AG04450 (cell line): ENCODE measurements at places on chromosomes 7 and 10. TPM values are rescaled to one million over a fixed set of nuclear protein-coding genes. Genes with fewer than 3 reads are reported as not detected.

GRCh38 chr7:85000735-85001350 lies 186.0 kb downstream of the SEMA3D start:
- DNase-seq: no peak

- DNase-seq: no peak
Observed at GRCh38 chr7:34064519-34065158, 159.3 kb downstream of the BMPER start.

DNA sequence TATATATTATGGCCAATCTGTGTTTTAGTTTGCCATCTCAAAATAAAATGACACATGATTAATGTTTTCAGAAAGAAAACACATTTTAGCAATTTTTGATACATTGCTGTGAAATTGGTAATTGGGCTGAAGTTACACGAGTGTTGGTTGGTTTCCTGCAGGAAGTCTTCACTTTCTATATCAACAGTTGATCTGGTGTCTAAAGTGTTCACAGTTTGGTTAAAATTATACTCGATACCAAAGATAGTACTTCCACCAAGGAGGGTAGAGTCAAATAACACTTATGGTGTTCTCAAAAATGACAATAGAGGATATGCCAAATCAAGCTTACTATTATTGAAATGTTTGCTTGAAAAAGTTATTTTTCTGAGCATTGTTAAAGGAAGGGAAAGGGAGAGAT lies 120.3 kb upstream of the GLCCI1 start:
- no peak for DNase-seq

The ALOX5 gene
- polyA plus RNA-seq: not detected in 2 replicates

The CNPY4 gene
- polyA plus RNA-seq: 26.3 and 29.7 TPM in 2 replicates

The SRRM3 gene
- 1.5 and 2.0 TPM in 2 replicates for polyA plus RNA-seq

GRCh38 chr7:19574131-19574530 lies 134.7 kb downstream of the POLR1F start:
- DNase-seq: no peak

GRCh38 chr7:7395785-7396184 lies 139.9 kb downstream of the COL28A1 start:
- no peak for DNase-seq

GRCh38 chr10:77640167-77640566 lies 2.6 kb upstream of the KCNMA1 start:
- DNase-seq: no peak

DNA sequence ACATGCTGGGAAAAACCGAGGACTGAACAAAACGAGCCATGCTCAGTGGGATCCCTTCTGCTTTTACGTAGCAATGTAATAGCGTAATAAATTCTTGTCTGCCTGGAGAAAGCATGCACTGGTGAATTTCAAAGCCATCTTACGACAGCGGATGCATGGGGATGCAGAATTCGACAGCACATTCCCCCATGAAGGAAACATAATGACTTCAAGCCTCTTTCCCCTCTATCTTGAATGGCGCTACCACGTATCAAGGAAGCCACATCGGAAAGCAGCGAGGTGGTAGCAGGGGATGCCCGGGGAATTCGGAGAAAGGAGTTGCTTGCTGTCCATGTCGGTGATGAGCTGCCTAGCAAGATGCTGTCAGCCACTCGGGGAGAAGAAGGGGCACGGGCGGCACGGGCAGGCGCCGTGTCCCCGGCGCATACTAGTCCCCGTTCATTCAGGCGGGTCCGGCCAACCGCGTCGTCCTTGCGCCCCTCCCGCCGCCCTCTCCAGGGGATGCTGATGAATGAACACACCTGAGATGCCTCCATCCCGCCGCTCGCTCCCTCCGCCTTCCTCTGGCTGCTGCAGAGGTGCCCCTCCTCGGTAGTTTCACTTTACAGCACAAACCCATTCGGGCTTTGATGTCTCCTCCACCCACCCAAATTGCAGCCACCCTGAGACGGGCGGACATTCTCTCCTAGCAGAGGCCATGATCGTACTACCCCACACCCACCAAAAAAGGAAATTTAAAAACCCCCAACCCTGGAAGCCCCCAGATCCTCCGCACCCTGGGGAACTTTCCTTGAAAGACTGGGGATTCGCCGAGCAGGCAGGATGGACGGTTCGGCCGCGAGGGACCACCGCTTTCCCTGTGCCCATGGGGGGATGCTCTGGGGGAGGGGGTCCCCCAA lies 644 bp downstream of the SORBS1 start:
- no peak for DNase-seq

- no peak for DNase-seq
Observed at GRCh38 chr7:47587976-47588375, 6.1 kb upstream of the TNS3 start.

DNA sequence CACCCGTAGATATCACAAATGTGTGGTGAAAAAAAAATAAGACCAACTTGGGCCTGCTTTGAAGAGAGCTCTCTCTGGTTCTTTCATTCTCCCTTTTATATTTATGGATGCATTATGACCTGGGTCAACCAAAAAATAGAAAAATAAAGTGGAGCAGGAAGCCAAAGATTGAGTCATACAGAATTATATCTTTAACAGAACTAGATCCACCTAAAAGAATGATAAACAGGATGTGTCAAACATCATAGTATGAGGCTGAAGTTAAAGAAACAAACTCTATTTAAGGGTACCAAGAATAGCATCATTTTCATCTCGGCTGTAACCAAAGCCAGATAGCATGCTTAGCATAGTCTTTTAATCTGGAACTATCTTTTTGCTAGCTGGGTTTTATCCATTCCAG lies 28.8 kb upstream of the NMT2 start:
- no peak for DNase-seq

The DPYSL4 gene
- polyA plus RNA-seq: 9.0 and 12.7 TPM in 2 replicates

The MRC1 gene
- polyA plus RNA-seq: not detected in 2 replicates

GRCh38 chr7:28879105-28879504 lies 79.0 kb downstream of the TRIL start:
- no peak for DNase-seq

The PNLIPRP3 gene
- polyA plus RNA-seq: not detected in 2 replicates

The SPDYE2 gene
- not detected in 2 replicates for polyA plus RNA-seq

DNA sequence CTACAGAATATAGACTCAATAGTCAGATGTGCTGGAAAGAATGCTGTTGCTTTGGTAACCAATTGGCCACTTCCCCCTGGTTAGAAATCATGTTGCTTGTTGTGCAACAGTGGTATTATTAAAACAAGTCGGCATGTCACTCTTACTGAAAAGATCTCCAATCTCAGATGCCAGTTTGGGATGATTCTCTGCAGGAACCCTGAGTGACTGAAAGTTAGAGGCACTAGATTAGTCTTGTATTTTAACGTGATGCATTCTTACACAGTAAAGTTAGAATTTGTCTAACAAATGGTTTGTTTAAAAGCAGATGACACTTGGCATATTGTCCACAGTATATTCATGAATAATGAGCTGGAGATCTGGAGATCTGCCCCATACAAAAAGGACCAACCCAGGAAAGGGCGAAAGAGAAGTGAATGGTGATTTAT lies 287.6 kb downstream of the TWIST1 start:
- DNase-seq: no peak

DNA sequence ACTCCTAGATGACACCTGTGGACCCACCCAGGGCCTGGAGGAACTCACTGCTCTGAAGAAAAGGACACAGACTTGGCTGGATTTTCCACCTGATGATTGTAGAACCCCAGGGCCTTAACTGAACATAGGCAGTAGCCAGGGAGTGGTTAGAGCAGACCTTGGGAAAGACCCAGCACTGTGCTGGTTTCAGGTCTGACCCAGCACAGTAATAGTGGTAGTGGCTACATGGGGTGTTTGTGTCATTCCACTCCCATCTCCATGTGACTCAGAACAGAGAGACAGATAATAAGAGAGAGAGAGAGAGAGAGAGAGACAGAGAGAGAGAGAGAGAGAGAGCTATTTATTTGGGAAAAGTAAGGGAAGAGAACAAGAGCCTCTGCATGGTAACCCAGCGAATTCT lies 239.1 kb upstream of the MEOX2 start:
- no peak for DNase-seq

The CFAP58 gene
- polyA plus RNA-seq: 0.35 and 0.51 TPM in 2 replicates

DNA sequence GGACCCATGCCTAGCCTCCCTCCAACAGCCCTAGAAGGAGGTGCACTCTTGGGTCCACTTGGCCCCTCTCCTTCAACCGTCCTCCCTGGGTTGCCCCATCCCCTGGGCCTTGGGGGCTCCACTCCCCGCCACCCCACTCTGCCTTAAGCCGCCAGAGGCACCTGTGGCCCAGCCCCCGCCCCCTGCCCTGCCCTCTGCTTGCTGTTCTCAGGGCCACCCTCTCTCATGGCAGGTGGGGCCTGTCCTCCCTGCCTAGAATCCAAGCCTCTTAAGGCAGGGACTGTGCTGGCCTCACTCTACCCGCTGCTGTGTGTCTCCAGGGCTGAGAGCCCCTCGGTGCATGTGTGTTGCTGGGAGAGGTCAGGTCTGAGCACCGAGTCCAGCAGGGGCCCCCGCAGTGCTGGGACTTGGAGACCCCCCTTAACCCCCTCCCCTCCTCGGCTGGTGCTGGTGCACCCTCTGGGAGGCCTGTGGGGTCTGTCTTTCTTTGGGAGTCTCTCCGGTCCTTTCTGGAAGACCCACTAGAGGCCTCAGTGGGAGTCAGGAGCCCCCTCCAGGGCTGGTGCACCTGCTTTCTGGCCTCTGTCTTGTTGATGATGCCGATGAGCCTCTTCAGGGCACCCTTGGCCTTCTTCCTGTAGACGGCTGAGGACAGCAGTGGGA lies 43.8 kb downstream of the CFAP46 start:
- DNase-seq: no peak

The HOXA4 gene
- 5.4 and 5.8 TPM in 2 replicates for polyA plus RNA-seq

DNA sequence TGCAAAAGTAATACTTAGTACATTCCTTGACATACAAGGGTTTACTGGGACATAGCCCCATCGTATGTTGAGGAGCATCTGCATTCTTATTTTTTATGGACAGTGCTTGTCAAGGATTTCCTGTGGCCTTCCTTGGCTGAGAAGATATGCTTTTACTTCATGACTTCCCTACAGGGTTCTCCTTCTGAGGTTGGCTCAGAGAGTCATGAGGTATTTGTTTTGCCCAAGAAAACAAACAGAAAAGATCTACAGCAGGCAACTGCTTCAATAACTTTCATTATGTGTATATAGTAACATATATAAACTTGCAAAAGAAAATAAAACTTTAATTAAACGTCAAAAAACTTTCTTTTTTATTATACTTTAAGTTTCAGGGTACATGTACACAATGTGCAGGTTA lies 577.2 kb upstream of the SEMA3D start:
- no peak for DNase-seq

- no peak for DNase-seq
Observed at GRCh38 chr10:6140141-6140841, 51.5 kb downstream of the RBM17 start.
